ENCODE measurements at places on chromosomes 4 and X. TPM values are rescaled to one million over a fixed set of nuclear protein-coding genes. Genes with fewer than 3 reads are reported as not detected.

DNA sequence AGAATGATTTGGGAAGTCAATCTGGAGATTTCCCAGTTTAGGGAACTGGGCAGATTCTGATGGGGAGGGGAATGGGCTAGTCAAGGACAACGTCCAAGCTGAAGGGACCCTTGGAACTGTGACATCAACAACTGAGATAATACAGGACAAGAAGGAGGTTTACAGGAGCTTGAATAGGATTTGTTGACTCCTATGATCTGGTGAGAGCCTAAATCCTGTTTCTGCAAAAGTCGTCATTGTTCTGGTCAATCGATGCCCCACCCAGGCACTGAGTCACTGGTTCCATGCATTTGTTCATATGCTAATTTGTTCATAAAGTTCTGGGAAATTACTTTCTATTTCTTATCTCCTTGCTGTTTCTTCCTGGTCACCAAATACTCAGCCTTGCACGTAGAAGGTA lies 15.3 kb upstream of the PDGFRA start:
- DNase-seq = no peak

- no peak for DNase-seq
These were observed 175.0 kb downstream of the NSUN7 start for GRCh38 chr4:40924793-40925117.

CHRDL1 gene
- 12.9 TPM for polyA plus RNA-seq

CNKSR2 gene
- polyA plus RNA-seq = 1.4 TPM

DNA sequence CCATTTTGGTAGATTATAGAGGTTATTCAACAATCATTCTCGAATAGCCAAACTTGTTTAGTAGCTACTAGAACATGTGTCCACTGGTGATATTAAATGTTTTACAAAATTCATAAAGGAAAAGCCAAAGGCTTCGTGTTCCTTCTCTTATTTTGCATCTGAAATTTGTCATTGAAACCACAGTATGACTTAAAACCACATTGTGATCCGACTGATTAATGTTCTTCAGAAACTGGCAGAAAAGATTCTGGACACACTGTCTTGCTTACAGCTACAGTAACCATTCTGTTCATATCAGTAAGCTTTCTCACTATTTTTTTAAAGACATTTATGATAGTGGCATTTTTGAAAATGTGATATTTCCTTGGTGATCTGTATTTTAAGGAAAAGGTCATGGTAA lies 2.6 kb upstream of the SMARCA1 start:
- no peak for DNase-seq

TMPRSS11A gene
- polyA plus RNA-seq = not detected

DNA sequence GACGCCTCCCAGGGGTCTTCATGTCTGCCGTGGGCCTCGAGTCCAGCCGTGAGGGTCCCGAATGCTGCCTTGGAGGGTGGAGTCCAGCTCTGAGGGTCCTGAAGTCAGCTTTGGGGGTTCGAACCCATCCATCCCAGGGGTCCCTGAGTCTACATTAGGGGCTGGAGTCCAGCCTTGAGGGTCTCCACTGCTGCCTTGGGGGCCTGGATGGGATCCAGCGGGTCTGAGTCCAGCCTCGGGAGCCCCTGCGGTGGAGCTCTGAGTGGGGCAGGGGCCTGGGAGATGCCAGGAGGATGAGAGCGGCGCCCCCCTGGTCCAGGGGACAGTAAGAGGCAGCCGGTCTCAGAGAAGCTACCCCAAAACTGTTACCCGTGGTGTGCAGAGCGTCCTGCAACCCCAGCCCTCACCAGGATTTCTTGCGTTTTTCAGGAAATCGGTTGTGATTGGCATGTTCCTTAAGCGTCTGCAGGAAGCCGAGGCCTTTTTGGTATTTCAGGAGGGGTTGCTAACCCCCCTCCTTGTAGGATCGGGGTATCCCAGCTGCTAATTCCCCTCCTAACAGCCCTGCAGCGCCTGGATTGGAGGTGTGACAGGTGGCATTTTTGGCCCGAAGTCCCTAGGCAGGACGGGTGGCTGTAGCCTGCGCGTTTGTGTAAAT lies 1.7 kb upstream of the GTPBP6 start:
- no peak for DNase-seq

All from renal cortex interstitium (tissue), 15 donors.